AML-193 (cell line): ENCODE measurements at places on chromosomes 11 and 22.

DNA sequence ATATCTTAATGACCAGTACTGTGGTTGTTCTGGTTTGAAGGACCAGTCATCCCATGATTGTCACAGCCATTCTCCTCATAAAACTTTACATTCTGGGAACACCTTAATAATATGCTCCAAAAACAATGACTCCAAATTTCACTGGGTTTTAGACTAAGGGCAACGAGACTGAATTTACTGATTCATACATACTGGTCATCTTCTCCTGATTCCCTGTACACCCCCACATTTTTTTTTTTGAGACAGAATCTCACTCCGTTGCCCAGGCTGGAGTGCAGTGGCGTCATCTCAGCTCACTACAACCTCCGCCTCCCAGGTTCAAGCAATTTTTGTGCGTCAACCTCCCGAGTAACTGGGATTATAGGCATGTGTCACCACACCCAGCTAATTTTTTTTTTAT is 78.9 kb downstream of the GAB2 start:
- no peak for DNase-seq

- no peak for DNase-seq
Measured at GRCh38 chr11:78418584-78419211, 1.1 kb upstream of the GAB2 start.

GRCh38 chr11:10618490-10618889 is 50.0 kb upstream of the LYVE1 start:
- no peak for DNase-seq

DNA sequence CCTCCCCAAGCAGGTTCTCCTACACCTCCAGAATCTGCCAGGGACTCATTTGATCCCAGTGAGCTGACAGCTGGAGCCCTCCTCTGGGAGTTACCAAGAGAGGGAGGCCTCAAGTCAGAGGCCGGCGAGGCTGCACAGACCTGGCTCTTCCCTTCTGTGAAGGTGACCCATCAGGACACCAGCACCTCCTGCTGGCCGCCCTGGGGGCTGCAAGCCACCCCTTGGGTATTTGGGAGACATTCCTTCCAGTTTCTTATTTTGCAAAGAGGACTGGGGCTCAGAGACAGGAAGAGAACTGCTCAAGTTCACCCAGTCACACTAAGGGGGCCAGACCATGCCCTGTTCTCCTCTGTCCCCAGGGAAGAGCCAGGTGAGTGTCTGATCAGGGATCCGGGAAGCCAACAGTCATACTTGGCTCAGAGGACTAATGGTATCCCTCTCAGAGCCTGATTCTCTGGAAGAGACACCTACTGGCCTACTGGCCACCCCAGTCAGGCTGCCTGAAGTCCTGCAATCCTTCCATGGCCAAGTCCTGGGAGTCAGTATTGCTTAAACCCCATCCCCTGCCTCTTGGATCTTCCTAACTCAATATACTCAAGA is 40.5 kb upstream of the RIC3 start:
- DNase-seq, result peak; percentile 4

DNA sequence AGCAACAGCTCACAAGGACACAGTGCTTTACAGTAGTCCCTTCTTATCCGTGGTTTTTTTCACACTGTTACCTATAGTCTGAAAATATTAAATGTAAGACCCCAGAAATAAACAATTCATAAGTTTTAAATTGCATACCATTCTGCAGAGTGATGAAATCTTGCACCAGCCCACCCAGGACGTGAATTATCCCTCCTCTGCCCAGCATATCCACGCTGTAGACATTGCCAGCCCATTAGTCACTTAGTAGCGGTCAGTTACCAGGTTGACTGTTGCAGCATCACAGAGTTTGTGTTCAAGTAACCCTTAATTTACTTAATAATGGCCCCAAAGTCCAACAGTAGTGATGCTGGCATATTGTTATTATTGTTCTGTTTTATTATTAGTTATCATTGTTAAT is 3.6 kb downstream of the CLTCL1 start:
- no peak for DNase-seq

DNA sequence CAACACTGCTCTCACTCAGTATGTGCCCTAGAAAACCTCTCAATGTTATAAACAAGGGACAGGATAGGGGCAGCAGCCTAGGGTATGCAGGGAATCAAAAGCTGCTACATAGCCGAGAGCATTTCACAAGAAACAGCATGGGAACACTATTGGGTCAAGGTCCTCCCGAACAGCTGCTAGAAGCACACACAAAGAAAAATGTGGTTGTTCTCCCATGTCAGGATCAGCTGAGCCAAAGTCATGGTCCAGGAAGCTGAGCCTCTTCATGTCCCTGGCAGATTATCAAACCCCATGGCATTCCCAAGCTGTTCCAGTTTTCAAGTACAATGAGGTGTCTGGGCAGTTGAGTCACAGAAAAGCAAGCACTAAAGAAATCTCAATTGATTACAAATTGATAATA is 21.0 kb upstream of the GDPD4 start:
- no peak for DNase-seq

GRCh38 chr22:29040385-29041275 is 21.0 kb downstream of the C22orf31 start:
- peak; percentile 65 for DNase-seq

DNA sequence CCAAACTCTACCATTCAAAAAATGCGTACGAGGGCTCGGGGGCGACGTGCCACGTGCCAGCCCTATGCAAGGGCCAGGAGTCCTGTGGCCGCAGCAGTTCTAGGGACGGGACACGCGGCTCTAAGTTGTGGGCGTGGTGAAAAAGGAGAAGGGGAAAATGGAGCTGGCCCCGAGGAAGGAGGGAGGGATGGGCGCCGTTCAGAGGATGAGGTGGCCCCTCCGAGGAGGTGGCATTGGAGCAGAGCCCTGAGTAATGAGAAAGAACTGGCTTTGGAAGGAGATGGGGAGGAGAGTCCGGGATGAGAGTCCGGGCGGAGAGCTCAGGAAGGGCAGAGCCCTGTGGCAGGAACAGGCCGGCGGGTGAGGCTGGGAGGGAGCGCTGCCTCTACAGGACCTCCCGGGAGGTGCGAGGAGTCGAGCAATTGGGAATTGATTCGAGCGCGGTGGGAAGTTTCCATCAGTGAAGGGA is 21.0 kb downstream of the OTUB1 start:
- no peak for DNase-seq

DNA sequence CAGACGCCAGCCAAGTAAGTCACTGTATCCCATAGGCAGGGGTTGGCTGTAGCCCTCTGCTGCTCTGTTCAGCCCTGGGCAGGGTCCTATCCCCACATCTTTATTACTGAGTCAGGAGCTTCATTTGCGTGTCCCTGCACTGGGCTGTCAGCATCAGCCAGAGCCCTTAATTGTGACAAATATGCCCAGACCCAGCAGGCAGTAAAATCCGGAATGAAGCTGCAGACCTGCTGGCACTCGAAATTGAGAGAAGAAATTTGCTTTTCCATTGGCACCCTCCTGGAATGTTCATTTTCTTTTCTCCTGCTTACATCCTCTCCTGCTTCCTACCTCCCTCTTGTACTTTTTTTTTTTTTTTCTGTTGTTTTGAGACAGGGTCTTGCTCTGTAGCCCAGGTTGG is 43.8 kb downstream of the CEP164 start:
- DNase-seq, result no peak

DNA sequence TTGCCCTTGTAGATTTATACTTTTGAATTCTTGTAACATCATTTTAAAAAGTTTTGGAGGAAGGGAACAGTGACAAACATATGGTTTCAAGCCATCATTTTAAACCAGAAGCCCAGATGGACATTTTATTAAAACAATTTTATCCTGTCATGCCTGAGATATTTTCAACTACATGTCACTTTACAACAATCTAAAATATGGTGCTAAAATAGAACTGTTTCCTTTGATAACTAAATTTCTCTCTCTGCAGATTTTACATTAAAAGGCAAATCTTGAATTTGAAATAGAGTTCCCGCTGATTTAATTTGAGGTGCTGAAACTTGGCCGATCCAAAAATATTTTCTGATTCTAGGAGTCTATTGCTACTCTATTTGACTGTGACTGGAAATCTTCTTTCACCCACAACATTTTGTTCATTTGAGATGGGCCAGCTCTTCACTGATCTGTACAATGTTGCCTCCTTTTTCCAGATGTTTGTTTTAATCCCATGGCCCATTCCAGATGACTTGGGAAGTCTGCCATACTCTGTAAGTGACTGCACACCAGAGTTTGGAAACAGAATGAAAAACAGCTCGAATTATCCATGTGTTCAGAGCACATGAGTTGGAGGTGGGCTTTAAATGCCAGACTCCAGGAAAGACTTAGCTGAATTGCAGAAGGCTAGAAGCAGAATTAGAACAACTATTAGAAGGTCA is 402.5 kb downstream of the TMEM135 start:
- DNase-seq, result no peak

DNA sequence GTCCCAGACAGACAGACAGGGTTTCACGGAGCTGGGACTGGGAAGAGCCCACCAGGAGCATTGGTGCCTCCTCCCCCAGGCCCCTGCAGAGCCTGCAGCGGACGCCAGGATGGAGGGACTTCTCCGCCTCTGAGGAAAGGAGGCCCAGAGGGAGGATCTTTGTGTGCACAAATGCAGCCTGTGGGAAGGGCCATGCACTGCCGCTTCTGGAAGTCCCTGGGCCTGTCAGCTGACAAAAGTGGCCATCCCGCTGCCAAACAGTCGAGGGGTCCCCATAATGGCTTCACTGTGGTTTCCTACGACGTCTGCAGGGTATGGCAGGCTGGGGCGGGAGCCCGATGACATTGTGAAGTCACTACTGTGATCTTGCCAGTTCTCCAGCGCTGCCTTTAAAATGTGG is 73.8 kb downstream of the TP53I11 start:
- DNase-seq, result no peak

DNA sequence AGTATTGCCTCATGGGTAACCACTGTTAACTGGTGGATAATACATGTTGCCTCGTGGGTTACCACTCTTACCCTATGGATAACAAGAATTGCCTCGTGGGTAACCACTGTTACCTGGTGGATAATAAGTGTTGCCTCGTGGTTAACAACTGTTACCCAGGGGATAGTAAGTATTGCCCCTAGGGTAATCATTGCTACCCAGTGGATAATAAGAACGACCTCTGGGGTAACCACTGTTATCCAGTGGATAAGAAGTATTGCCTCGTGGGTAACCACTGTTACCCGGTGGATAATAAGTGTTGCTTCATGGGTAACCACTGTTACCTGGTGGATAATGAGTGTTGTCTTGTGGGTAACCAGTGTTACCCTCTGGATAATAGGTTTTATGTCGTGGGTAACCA is 28.1 kb upstream of the NXPE4 start:
- no peak for DNase-seq

DNA sequence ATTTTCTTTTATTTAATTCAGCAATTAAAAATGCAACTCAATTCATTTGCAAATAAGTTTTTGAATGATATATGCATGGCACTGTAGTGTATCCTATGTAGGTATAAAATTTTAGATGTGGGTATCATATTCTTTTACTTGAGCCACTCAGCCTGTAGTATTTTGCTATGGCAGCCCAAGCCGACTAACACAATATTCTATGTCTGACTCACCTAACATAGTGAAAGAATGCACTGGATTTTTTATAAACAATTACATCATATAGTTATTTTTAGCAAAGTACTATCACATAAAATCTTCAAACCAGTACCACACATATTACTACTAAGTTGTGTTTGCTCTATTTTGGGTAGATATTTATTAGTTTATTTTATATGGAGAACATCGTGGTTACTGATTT is 21.9 kb upstream of the GRIA4 start:
- no peak for DNase-seq

DNA sequence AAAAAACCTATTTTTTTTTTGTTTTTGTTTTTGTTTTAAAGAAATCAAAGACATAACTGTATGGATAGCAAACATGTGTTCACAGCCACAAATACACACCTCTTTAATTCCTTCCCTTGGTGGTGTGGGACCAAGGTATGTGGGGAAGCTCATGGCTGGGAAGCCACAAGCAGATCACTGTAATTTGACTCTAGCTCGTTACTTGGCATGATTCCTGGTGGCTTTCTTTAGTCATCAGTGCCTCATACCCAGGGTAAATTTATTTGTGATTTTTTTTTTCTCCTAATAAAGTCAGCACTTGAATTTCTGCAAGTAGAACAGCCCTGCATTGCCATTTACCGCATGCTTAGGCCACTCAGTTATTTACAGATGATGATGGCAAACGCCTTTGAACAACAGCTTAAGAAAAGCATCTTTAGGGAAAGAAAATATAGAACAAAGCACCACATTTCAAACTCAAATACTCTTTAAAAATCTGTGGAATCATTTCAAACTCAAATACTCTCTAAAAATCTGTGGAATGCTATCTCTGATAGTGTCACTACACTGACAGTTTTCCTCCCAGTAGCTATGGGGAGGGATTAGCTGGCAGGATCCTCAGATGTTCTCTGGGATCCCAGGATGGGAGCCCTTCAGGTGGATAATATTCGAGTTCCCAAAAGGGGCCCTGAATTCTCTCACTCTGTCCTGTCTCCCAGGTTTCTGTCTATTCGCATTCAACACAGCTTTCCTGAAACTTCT is 687.2 kb downstream of the OPCML start:
- DNase-seq, result no peak

DNA sequence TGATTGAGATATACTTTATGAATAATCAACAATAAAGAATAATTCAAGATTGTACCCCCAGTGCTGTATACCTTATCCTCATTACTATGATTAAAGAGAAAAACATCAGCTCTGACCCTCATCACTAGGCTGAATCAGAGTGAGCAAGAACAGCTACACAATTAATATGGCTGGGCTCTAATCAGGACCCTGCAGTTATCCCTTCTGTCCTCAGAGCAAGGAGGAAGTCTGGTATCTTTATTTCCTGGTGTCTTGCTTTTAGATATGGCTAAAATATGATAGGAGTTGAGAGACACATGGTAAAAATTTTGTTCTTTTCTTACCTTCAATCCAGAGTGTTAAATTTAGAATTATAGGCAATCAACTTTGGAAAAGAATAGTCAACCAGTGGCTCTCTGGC is 28.6 kb upstream of the GAB2 start:
- DNase-seq, result no peak

DNA sequence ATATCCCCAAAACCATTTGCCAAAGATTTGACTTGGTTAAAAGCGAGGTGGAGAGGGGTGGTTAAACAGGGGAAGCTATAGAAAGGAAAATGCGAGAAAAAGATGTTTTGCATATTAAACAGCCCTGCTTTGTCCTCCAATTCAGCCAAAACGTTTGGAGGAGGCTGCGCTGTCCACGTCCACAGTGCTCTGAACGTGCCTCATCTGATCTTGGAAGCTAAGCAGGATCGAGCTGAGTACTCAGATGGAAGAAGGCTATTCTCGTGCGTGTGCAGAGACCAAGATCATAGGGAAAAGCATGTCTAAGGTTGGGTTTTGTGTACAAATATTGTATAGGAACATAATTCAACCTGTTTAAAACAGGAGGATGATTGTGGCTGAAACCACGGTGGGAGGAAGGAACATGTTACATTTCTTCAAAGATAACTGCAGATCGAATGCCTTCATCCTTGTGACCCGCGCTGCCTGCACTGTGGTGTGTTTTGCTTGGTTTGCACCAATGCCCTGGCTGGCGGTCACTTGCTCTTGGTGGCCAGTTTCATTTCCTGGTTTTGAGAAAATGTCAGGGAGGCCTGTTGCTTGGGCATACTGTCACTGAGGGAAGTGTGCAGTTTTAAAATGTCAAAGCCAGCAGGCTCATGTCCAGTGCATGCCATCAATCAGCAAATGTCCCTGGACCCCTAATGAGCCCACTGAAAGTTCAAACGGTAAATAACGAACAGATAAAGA is 40.4 kb downstream of the FLI1 start:
- no peak for DNase-seq
